WTC11 (cell line): ENCODE measurements at places on chromosomes 6 and 20.

GRCh38 chr20:227439-228105 lies 514 bp downstream of the DEFB129 start:
- DNase-seq, result no peak

DNA sequence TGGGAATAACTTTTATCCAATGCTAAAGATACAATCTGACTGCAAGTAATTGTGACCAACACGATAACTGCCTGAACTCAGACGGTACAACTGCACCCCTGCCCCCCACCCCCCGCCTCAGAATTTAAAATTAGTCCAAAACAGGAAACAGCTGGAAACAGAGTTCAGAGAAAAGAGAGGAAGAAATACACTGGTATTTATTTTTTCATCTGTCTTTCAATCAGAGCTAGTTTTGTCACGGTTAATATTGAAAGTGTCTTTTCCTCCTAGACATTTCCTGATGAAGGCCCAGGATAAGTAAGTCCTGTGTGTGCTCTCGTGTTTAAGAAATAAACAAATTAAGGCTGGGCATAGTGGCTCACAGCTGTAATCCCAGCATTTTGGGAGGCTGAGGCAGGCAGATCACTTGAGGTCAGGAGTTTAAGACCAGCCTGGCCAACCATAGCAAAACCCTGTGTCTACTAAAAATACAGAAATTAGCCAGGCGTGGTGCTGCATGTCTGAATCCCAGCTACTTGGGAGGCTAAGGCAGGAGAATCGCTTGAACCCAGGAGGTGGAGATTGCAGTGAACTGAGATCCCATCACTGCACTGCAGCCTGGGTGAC lies 21.5 kb downstream of the ACSS1 start:
- no peak for DNase-seq

DNA sequence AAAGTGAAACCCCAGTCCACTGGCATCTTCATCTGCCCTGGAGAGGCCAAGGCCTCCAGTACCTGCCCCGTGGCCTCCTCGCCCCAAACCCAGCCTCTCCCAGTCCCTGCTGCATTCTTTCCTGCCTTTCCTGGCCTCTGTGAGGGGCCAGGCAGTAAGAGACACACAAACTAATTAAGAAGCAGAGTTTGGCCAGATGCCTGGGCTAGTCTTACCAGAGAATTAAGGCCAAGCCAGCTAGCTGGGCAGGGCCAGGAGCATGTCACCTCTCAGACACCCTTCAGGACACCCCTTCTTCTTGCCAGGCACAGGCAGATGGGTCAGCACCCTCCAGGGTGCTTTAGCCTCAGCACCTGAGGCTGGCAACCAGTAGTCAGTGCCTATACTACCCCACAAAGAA lies 2.4 kb downstream of the MDGA1 start:
- no peak for DNase-seq

GRCh38 chr6:37679539-37680476 lies 17.9 kb downstream of the MDGA1 start:
- DNase-seq, result no peak

GRCh38 chr6:64085126-64085525 lies 449.5 kb downstream of the PHF3 start:
- no peak for DNase-seq
